ENCODE measurements at places on chromosomes 12 and 14.

DNA sequence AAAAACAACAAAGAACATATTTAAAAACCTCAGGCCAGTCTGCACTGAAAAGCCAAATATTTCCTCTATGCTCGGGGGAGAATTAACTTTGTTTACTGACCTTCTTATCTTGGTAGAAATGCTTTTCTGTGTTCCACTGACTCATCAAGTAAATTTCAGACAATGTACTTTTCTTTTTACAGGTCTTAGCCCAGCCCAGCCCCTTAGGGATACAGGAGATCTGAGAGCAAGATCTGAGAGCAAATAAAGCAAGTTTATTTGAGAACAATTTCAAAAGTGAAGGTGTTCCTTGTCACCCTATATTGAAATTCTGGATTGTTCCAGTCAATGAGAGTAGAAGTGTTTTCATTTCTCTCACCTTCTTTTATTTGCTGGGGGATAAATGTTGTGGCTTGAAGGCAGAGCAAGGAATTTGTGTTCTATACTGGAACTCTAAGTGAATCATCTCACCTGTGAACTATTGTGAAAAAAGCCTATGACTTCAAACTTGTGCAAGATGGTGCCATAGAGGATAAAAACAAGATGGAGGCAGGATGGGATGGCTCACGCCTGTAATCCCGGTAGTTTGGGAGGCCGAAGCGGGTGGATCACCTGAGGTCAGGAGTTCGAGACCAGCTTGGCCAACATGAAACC lies 7.9 kb upstream of the GPRC5A start:
- DNase-seq, result no peak

DNA sequence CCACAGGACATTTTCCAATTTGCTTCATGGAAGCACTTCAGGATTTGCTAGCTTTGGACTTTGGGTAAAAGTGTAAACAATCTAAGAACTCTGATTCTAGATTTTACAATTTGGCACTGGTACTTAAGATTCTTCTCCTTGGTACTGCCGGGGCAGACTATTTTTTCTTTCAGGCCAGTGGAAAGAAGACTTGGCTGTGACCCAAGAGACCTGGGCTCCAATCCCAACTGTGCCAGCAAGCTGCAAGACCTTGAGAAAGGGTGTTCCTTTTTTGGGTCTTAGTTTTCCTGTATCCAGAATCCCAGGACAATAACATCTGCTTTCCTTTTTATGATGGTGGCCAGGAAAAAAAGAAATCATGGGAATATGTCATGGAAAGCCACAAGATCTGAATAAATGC lies 148.1 kb upstream of the CRY1 start:
- no peak for DNase-seq

GRCh38 chr14:95320078-95320895 lies 579 bp upstream of the CLMN start:
- DNase-seq, result no peak

DNA sequence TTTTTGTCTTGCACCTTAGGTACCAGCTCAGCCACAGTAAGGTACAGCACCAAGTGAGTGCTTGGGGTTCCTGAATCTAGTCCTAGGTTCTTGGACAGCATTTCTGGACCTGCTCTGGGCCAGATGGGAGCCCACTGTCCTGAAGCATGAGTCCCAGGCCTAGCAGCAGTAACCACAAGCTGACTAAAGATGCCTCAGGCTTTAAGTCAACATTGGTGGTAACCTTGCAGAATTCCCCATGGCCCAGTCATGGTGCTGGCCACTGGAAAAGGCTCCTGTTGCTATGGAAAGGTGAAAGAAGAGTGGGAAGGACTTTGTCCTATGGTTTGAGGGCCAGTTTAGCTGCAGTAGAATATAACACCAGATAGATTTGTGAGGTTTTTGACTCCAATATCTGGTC lies 86.9 kb upstream of the CLEC14A start:
- no peak for DNase-seq

- no peak for DNase-seq
Measured at GRCh38 chr14:55701638-55702037, 121.6 kb downstream of the KTN1 start.

GRCh38 chr14:100554082-100554677 lies 33.0 kb downstream of the BEGAIN start:
- no peak for DNase-seq

- DNase-seq, result no peak
Measured at GRCh38 chr14:100648474-100649172, 61.4 kb upstream of the BEGAIN start.

- DNase-seq, result no peak
Measured at GRCh38 chr12:6539707-6540134, 5.4 kb downstream of the GAPDH start.

- no peak for DNase-seq
Measured at GRCh38 chr14:46352844-46353243, 298.7 kb downstream of the RPL10L start.

GRCh38 chr12:34233618-34234017 lies 211.3 kb downstream of the ALG10 start:
- no peak for DNase-seq

DNA sequence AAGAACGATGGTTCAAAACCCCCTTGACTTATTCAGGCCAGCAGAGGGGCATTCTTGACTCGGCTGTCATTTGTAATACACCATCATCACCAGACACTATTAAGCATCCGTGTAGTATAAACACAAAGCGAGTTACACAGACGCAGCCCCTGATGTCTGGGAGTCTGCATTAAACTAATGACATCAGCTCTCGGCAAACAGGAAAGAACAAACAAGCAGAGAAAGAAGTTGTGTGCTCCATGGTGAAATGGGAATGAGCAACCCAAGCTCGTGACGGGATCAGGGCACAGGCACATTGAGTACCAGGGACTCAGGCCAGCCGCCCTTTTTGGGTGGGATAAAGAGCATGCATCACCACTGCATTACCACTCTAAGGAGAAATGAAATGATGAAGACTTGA lies 460.1 kb downstream of the MED13L start:
- DNase-seq, result no peak

DNA sequence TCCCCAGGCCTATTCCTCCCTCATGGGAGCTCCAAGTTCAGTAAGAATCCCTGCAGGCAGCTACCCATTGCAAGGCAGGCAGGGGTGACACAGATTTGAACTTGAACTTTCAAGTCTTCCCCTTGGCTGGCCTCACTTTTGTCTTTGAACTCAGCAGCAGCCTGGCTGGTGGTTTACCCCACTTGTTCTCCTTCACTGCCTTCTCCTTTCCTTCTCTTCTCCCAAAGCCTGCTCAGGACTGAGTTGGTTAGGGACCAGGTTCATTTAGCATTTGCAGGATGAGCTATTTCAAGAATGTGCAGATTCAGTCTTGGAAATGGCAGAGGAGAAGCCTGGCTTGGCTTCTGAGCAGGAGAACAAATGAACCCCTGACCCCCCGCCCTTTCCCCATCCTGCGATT lies 67.7 kb upstream of the TBX3 start:
- DNase-seq, result no peak

Measured in DMS 273 treated with DMSO at 0.1 percent for 48 hours (cell line).